ENCODE measurements at places on chromosomes 13 and 19.

DNA sequence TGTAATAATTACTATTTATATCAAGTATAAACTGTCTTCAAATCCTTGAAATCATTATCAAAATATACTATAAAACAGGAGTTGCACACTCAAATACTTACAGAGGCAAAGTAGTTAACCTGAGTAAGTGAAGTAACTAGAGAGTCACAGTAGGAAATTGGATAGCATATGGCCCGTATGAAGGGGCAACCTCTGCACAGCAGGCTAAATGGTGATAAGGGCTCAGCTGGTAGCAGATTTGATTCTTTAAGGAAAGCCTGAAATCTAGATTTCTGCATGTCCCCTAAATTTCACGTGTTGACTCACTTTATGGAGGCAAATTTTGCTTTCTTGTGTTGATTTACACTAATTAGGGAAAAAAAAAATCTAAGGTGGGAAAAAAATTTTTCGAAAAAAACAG lies 46.4 kb downstream of the STOML3 start:
- DNase-seq, result no peak

DNA sequence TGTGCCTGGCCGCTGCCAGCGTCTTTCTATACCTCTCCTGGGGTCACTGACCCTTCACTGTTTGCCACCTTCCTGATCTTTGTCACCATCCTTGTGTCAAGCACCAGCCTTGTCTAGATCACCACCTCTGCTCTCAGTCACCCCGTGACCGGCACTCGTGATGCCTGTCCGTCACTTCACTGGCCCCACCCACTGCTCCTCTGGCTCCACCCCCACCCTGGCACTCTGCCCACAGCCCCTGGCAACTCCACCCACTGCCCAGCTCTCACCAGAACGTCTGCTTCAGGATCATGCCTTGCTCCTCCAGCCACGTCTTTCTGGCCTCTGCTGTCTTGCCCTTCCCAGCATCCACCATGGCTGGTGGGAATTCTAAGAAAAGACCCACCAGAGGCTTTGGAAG lies 24.8 kb upstream of the PLA2G4C start:
- peak; percentile 30 for DNase-seq

- no peak for DNase-seq
Observed at GRCh38 chr13:21000647-21001046, 60.7 kb downstream of the LATS2 start.

GRCh38 chr13:41547251-41548000 lies 90.1 kb downstream of the RGCC start:
- no peak for DNase-seq

GRCh38 chr13:48939728-48940127 lies 36.0 kb upstream of the FNDC3A start:
- DNase-seq, result no peak

DNA sequence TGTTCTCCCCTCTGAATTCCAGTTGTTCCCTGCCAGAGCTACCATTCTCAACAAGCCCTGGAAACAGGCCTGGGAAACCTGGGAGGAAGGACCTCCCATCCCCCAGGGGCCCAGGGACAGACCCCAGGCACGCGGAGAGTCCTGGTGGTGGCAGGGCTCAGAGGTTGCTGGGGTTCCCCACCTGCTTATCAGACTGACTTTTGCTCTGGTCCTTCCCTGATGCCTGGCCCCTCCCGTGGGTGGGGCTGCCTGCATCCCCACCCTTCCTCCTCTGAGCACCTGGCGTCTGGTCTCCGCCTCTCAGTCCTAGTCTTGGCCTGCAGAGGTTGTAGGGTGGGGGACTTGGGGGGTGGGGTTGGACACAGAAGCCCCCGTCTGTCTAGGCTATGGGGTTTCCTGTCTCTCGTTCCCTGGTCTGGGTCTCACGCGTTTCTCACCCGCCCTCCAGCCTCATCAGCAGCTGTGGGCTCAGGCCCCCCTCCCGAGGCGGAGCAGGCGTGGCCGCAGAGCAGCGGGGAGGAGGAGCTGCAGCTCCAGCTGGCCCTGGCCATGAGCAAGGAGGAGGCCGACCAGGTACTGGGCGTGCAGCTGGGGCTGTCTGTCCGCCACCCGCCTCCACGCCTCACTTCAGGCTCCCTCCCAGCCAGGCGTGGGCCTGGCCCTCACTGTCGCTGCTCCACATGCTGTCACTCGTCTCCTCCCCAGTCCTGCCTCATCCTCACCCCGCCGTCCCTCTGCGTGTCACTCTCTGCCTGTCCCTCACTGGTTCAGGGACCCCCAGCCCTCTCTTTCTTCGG lies 13.6 kb downstream of the EPN1 start:
- DNase-seq, result no peak

GRCh38 chr13:110580800-110581199 lies 19.3 kb upstream of the RAB20 start:
- no peak for DNase-seq

DNA sequence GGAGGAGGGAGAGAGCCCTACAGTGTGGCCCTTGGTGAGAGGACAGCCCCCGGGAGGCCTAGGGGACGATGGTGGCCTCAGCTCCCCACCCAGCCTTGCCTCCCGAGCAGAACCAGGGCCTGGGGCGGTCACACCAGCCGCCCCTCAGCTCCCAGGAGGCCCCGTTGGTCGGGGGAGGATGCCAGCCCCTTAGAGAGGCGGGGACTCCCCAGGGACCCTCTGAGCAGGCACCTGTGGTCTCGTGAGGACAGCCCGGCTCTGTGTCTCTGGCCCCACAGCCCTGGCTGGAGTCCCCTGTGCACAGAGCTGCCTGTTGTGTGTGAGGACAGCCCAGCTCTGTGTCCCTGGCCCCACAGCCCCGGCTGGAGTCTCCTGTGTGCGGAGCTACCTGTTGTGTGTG lies 158.8 kb downstream of the KDM4B start:
- DNase-seq, result no peak

- no peak for DNase-seq
Observed at GRCh38 chr13:34006011-34006410, 188.1 kb downstream of the RFC3 start.

GRCh38 chr13:42076309-42076713 lies 27.9 kb downstream of the DGKH start:
- DNase-seq, result no peak

Measured in activated CD4-positive, alpha-beta T cell treated with anti-CD3 and anti-CD28 coated beads, Interleukin-2, amount 50 U/mL, for 48 hours (primary cell).